Muscle of leg (tissue), 16 donors: ENCODE measurements at places on chromosomes 12 and 14.
A peak's percentile ranks its signal among the peaks of the same experiment; 100 is the strongest.

- DNase-seq, result no peak
Observed at GRCh38 chr14:68546839-68547238, 246.0 kb downstream of the ZFP36L1 start.

- DNase-seq, result peak; percentile 84
Observed at GRCh38 chr12:124928095-124928911, 13.9 kb upstream of the UBC start.

- DNase-seq, result no peak
Observed at GRCh38 chr12:44874981-44875416, 1.1 kb downstream of the NELL2 start.

DNA sequence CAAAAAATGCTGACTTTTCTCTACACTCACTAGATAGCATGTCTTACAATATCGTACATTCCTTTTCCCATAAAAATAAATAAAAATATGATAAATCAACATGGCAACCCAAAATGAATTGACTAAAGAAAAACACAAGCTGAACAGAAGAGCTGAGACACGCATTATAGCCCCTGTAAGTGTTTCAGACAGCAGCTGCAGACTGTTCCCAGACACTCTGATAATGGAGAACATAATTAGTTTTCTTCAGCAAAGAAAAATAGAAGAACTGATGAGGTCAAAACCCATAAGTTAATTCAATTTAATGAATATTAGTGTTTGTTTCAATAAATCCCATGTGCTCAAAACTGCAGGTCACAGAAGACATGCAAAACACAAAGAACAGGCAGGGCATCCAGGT is 23.8 kb downstream of the ST8SIA1 start:
- DNase-seq, result peak; percentile 33

DNA sequence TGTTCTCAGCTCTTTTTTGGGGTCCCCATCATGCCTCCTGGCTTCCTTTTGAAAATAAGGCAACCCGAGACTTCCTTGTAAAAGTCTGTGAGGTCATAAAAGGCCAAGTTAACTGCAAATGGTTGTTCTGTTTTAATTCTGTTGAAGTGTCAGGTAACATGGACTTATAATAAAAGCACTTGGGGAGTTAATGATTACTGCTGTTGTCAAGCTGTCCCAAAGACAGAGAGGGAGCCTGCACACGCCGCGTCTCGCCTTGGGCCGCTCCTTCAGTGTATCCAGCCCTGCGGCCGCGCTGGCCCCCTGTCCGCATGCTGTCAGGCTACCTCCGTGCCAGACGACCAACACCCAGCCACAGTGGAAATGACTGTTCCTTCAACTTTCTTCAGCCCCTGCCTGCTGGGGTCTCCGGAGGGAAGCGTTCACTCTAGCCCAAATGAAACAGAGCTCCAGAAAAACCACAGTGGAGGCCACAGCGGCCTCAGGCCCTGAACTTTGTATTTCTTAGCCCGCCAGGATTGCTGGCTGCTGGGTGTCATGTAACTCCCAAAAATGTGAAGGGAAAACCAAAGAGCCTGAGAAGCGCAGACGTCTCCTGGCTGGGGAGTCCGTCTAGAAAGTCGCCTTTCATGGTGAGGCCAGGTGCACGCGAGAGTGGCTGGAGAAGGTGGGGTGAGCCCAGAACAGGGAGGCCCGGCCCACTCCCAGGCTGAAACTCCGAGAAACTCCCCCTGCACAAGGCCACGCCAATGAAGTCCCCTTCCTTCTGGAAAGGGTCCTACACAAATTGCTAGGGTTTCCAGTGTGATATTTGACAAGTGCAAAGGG is 189.1 kb downstream of the ZFP36L1 start:
- DNase-seq, result peak; percentile 87

GRCh38 chr14:99261912-99262787 is 9.8 kb downstream of the BCL11B start:
- peak; percentile 45 for DNase-seq

DNA sequence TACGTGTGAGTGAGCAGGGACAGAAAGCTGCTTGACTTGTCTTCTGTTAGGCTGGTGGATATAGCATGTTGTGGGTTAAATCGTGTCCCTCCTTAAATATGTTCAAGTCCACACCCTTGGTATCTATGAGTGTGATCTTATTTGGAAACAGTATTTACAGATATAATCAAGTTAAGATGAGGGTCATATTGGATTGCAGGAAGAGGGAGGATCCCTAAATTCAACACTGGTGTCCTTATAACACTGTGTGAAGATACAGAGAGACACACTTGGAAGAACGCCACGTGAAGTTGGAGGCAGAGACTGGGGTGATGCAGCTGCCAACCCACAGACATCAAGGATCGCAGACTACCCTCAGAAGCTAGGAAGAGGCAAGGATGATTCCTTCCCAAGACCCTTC is 275.2 kb upstream of the SSTR1 start:
- peak; percentile 3 for DNase-seq

DNA sequence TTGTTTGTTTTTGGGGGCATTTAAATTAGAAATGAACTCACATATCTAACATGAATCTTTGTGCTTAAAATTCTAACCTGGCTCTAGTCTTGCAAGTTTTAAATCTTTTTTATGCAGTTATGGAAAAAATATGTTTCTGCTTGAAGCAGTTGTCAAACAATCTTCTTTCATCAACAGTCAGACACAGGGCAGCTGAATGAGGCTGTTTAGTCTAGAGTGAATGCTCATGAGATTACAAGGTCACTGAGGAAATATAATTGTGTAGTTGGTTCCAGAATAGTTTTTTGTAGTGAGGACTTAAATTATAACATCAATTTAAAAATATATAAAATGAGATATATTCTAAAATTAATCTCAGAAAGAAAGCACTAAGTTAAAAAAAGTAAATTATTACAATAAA is 76.5 kb downstream of the TRMT5 start:
- DNase-seq, result peak; percentile 27

- no peak for DNase-seq
Observed at GRCh38 chr12:14880890-14881453, 4.7 kb downstream of the MGP start.

DNA sequence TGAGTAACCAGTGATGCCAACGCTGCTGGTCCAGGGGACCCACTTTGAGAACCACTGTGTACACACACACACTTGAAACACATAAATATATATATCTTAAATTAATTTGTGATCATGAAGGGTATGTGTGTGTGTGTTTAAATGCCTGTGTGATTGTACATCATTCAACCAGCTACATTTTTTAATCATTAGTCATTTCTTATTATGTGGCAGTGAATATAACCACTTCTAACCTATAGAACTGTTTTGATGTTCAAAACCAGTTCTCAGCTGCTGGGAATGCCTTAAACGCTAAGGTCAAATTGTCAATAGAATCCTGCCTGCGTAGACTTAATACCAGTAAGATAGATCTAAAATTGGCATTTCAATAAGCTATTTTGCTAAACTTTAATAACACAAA is 330.0 kb downstream of the SYT1 start:
- DNase-seq, result no peak

- DNase-seq, result no peak
Observed at GRCh38 chr14:77219591-77219990, 38.0 kb downstream of the TMEM63C start.

DNA sequence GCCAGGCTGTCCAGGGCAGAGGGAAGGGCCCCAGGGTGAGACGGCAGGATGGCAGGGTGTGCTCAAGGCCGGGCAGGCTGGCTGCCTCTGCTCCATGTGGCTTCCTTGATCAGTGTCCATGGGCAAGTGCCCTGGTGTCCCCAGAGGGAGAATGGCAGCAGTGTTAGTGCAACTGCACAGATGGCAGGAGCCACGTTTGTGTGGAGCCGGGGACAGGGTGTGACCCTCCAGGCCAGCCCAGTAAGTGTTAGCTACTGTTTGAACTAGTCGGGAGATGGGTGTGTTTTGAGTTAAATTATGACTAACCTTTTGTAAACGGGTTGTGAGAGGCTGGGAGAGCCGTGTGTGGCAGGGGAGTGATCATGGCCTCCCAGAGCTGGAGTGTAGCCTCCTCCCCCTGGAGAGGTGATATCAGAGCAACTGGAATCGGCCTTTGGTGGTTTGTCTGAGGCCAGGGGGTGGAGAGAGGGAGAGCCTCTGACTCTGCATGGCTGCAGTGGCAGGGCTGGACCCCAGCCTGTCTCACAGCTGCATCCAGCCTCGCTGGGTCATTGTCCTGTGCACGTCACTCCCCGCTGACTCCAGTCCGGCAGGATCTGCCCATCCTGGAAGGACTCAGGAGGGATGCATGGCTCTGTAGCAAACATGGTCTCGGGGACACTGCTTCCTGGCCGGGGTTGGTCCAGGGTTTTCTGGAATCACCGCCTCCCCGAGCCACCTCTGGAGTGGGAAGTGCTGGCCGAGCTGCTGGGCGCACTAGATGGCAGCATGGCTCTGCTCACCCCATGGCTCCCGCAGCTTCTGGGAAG is 27.8 kb downstream of the AACS start:
- peak; percentile 44 for DNase-seq

GRCh38 chr14:88895116-88895515 is 70.7 kb downstream of the TTC8 start:
- DNase-seq, result no peak

- peak; percentile 70 for DNase-seq
Observed at GRCh38 chr12:48813465-48814261, 4.6 kb upstream of the CACNB3 start.

GRCh38 chr14:104352493-104353220 is 214.3 kb downstream of the KIF26A start:
- no peak for DNase-seq

GRCh38 chr12:54641554-54641953 is 6.6 kb downstream of the DCD start:
- DNase-seq, result no peak

- no peak for DNase-seq
Observed at GRCh38 chr14:68873376-68873775, 80.5 kb upstream of the ZFP36L1 start.

DNA sequence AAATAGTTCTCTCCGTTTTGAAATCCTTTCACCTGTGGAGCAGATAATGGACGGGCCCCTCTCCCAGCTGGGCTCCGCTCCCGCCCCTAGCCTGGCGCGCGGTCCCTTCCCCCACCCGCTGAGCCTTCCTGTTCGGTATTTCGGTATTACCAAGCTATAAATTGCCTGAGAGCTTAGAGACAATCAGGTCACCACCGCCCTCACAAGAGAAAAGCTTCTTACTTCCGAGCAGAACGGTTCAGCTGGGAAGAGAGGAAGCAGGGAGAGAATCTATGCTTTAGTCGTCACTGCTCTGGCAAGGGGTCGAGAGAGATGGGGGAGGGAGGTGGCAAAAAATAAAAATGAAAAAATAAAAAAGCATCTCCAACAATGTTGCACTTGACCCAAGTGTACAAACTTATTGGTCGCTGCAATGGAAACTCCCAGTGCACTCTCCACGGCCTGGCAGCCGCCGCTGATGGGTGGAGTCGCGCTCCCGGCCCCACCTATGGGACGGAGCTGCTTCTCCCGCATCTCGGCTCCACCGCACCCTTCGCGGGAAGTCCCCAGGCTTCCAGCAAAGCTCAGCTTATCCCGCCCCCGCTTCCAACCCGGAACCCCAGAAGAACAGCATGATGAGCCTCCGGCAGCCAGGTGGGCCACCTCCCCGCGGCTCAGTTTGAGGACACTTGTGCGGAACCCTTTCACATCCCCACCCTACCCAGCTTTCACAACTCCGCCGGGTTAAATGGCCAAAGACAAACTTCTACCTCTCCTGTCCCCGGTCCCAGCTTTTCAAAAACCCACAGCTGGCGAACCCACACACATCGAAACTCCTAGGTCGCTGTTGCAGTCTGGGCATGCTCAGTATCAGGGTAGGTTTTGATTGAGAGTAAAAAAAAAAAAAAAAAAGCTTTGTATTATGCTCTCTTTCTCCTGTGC is 832 bp upstream of the SYT1 start:
- DNase-seq, result peak; percentile 35

DNA sequence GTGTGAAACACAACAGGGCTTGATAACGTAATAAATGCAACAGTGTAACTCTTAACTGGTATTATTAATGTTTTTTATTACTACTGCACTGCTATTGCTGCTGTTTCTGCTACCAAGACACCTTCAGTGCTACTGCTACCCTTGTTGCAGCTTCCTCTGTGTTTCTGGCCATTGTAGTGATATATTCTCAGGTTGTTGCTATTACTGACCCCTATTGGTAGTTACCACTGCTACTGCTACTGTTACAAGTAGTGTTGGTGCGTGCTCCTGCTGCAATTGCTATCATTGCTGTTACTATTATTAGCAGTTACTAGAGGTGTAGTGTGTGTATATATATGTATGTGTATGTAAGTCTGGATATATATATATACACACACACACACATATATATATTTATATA is 87.2 kb upstream of the PTPRB start:
- DNase-seq, result no peak

DNA sequence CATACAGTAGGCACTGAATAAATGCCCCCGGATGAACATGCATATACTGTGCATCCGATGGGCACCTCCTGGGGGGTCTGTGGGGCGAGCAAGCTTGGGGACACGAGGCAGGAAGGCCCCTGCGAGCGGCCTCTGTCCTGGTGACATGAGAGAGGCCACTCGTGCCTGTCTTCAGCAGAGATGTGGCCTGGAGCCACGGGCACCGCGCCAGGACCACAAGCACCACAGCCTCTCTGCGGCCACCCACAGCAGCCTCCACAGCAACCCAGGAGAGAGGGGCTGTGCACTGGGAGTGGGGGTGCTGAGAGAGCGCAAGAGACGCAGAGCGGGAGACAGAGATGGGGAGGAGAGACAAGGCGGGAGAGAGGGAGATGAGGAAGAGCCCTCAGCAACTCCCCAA is 118.5 kb downstream of the RFLNA start:
- DNase-seq, result no peak

GRCh38 chr12:27347779-27348178 is 15.1 kb downstream of the BMAL2 start:
- no peak for DNase-seq

DNA sequence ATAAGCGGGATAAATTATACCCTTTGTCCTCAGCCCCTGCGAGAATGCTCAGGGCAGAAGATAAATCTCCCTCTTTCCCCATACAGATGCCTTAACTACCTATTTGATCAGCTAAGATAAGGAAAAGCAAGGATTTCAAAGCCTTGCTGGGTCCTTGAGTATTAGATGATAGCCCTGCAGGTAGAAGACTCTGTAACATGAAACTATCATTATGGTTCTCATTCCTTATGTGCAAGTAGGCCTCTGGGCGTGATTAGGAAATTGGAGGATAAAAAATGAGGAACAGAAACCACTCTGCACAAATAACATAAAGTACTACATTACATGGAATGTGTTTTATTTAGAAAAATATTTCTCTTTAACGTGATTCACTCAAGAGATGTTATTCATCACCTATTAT is 14.5 kb upstream of the WDR89 start:
- no peak for DNase-seq

DNA sequence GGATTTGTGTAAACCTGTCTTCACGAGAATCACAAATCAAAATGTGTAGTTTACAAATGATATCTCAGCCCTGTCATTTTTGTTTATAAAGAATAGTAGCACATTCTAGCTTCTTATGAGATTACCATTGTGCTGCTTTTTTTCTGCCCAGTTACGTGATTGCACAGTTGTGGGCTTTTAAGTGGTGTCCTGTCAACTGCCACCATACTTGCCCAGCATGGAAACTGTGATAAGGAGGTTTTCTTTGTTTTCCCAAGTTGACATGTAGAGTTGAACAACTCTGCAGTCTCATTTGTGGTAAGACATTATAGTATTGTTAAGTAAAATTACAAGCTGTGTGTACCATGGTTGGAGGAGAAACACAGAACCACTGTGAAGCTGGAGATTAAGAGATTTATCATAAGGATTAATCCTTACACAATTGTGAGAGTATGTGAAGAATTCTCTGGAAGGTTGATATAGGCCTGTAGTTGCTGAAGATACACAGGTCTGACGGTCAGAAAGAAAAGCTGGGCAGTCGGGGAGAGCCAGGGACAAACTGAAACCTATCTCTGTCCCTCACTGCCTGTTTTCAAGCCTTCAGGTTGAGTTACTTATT is 12.2 kb downstream of the CHURC1 start:
- no peak for DNase-seq

GRCh38 chr12:124296295-124296915 is 1.5 kb downstream of the RFLNA start:
- no peak for DNase-seq
